ENCODE measurements at places on chromosomes 11 and 22. TPM values are rescaled to one million over a fixed set of nuclear protein-coding genes. Genes with fewer than 3 reads are reported as not detected.

GRCh38 chr11:74283580-74284180, 27.8 kb downstream of the P4HA3 start:
- DNase-seq = no peak

DNA sequence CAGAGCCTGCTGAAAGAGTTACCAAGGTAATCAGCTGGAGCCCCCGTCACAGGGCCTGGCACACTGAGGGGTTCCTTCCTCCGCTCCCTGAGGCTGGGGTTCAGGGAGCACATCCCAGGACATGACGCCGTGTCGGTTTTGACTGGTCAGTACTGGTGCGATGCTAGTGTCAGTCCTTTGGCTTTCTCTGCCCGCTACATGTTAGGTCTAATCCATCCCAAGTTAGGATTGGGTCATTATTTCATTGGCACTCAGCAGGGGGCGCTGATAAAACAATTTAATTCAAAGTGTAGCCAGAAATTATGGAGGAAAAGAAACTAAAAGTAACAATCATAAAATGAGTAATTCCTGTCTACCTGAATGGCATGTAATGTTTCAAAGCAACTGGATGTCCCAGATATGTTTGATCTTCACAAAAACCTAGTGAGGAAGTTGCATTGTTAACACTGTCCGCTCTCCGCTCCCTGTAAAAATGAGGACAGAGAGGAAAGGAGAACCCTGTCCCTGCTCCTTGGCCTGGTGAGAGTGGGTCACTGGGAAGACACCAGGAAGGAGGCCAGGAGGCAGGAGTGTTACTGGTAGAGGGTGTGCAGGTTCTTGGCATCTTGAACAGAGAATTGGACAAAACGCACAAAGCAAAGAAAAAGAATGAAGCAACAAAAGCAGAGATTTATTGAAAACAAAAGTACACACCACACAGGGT, 27.1 kb downstream of the TSKU start:
- peak; percentile 19 for DNase-seq

JAML gene
- total RNA-seq = 15.7 TPM

DNA sequence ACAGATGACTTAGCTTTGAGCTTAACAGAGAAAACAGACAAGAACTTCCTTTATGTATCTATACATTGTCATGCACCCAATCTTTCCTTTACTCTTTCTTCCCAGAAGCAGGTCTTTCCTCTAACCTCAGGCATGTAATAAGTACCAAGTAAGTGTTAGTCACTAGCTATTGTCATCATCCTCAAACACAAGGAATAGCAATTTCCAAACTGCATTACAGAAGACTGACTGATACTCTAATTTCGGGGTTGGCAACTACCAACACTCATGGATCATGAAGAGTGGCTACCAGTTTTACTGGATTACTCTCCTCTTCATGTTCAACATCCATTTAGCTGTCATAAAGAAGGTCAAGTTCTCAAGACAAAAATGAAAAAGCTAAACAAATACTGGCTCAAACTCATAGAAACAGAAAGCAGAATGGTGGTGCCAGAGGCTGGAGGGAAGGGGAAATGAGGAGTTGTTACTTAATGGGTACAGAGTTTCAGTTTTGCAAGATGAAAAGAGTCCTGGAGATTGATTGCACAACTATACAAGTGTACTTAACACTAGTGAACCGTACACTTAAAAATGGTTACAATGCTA, 111.6 kb downstream of the SIK3 start:
- DNase-seq = no peak

GRCh38 chr22:36351921-36352802, 35.6 kb downstream of the MYH9 start:
- peak; percentile 77 for DNase-seq
